ENCODE measurements at places on chromosomes 6 and 20. TPM values are rescaled to one million over a fixed set of nuclear protein-coding genes. Genes with fewer than 3 reads are reported as not detected.

Gene MEI4
- not detected for total RNA-seq

DNA sequence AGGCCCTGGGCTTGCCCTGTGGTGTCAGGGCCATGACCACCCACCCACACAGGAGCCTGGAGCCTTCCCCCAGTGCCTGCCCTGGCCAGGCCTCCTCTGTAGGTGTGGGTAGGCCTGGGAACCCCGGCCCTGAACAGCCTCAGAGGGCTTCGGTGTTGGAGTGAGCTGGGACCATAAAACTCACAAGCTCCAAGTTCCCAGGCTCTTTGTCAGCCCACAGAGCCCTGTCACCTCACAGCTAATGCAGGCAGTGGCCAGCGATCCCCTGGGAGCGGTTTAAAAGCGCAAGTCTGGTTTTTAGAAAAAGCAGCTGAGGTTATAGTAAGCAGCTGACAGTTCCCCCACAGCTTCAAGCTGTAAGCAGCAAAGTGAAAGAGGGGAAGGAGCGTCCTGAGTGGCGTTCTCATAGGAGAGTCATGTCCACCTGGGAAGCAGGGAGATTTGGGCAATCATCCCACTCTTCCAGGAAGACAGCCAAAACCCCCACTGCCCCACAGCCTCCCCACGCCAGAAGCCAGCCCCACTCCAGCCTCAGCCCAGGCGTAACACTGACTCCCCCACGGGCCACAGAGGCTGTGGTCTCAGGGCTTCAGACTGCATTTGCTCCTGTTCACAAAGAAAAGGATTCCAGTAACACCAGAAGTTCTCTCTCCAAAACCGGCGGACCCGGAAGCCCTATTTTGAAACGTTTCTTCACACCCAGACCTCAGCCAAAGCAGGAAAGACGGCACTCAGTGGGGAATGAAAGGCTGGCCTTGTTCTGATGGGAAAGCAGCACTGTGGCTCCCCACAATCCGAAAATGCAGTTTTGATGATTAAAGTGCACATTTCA lies 34.3 kb upstream of the FOXC1 start:
- no peak for DNase-seq

DNA sequence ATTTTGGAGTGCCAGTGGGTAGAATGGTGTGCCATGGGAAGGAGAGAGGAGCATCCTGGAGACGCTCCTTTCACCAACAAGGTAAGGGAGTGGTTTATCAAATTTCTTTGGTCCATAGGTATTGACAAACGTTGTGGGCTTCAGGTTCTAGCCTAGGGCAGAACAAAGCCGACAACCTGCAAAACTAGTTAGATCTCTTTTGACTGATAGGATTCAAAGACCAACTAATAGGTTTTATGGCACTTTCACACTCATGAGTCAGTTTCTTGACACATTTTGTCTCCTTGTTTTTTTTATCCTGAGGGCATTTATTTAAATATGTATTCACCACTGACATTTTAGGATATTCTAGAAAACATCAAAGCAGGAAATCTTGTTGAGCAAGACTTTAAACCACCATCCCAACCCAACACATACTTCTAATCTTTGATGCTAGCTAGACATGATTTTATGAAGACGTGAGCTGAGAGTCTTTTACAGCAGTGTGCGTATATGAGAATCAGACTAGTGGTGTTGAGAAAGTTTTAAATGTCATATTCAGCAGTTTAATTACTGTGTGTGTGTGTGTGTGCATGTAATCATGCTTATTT lies 370.4 kb upstream of the HSF2 start:
- DNase-seq, result no peak

DNA sequence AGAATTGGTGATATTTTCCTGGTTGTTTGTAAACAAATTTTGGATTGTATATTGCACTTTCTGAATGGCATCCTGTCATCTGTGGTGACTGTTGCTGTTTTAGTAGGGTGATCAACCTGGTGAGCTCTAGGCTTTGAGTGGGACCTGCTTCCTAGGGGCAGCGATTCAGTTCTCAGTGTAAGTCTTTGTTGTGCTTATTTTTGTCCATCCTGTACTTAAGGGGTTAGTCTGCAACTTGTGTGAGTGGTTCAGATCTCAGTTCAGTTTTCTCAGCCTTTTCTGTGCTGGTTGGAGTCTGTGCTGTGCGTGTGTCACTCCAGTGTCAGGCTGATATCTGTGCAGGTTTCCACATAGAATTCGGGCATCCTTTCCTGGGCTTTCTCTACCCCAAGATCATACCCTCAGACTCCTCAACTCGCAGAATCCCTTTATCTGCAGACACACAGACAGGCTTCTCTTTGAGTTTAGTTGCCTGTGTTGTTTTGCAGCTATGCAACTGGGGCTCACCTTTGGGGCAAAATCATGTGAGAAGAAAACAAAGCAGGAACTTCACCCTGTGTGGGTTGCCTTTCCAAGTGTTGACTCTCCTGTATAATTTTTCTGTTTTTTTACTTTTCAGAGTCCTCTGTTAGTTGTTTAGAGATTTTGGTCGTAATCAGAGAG lies 177.7 kb downstream of the FARS2 start:
- DNase-seq, result no peak
